ENCODE measurements at places on chromosomes 13 and 19.

- DNase-seq: no peak
Observed at GRCh38 chr13:110293649-110294048, 13.3 kb downstream of the COL4A1 start.

DNA sequence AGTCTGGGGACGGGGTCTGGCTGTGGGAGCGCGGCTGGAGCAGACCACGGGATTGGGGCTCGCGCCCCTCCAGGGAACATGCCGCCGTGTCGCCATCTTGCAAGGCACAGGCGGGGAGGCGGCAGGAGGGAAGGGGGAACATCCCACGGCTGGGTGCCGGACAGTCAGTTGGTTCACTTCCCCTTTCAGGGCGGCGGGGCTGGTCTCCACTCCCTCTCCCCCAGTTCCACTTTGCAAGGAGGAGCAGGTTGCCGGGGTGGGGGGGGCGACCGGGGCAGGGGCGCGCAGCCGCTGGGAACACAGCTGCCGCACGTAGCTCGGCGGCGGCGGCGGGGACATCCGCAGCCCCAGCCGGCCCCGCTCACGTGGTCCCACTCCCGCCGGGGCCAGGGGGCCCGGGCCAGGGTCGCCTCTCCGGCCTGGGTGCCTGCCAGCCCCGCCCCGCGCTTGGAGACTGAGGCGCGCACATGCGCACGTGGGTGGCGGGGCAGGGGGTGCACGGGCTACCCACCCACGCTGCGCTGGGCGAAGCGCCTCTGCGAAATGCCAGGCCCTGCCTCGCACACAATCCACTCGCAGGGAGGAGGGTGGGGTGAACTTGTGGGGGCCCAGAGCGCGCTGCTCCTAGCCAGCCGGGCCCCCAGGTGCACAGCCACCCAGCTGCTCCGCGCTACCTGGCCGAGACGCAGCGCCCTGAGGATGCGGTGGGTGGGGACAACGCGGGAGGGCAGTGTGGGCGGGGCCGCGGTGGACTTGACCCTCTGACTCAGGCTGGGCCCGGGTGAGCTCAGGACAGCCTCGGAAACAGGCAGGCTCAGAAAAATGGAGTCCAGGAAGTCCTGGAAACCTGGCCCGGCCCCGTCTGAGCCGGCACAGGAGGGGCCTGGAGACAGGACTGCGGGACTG, 6.4 kb downstream of the KLF16 start:
- no peak for DNase-seq

DNA sequence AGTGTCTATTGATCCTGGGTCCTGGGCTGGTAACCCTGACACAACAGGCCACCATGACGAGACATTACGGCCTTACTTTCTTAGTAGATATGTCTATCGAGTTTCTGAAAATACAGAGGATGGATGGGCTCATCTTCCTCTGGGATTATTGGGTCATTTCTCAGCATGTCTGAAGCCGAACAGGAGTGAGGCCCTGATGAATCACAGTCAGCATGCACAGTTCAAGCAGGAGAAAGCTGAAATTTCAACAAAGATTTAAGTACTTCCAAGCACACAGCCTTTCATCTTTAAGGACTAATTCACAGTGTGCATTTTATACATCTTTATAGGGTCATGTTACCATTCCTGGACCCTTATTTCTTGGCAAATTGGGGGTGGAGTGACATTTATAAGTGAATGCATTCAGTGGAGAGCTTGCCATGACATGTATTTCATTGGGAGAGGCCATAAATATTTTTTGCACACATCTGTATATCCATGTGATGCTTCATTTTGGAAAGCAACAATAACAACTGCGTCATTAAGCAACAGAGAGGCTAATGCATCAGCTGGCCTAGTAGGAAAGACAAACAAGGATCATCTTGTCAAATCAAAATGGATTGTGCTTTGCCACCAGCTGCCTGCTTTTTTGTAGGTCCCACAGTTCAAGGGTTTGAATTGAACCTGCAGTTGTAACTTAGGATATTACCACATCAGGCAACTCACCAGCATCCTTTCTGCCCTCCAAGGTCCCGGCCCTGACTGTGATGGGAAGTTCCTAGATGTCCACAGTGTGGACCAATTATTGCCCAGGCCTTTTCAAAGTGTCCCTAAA, 143.5 kb downstream of the DNAJC15 start:
- peak; percentile 39 for DNase-seq

- DNase-seq: no peak
Observed at GRCh38 chr19:46678110-46678732, 17.2 kb upstream of the DACT3 start.

DNA sequence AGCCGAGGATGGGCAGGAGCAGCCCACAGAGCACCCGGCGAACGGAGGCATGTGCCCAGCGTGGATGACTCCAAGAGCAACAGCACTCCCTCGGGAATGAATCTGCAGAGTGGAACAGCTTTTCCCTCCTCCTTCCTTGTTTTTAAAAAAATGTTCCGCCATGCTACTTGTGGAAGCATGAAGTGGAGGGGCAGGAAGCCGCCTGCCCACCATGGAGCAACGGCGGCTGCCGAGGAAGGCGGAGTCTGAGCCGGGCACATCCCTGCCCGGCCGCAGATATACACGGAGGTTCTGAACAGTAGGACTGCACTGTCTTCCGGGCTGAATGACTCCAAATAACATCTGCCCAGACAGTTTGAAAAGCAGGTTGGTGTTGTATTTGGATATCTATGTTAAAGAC, 65.2 kb downstream of the SOX1 start:
- peak; percentile 17 for DNase-seq

- DNase-seq: peak; percentile 2
Observed at GRCh38 chr19:38134540-38135149, 89.4 kb downstream of the DPF1 start.

- DNase-seq: no peak
Observed at GRCh38 chr19:12641456-12641855, 25.1 kb downstream of the MAN2B1 start.

DNA sequence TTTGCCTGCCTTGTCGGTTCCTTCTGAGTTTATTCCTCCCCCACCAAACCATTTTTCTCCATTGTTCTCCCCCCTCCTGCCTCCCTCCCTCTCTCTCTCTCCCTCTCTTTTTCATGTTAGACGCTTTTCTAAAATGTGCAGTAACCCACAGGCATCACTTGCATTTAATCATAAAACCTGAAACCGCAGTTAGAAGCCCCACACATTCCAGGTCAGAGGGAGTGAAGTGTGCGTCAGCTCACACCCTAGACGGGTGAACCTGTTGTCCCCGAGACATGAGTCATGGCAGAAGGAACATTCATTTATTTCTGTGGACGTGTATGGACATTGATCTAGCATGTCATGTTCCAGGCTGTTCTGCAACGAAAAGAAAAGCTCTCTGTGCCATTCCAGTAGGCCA, 19.9 kb downstream of the ONECUT3 start:
- no peak for DNase-seq

- no peak for DNase-seq
Observed at GRCh38 chr19:5380215-5380919, 39.8 kb upstream of the PTPRS start.

DNA sequence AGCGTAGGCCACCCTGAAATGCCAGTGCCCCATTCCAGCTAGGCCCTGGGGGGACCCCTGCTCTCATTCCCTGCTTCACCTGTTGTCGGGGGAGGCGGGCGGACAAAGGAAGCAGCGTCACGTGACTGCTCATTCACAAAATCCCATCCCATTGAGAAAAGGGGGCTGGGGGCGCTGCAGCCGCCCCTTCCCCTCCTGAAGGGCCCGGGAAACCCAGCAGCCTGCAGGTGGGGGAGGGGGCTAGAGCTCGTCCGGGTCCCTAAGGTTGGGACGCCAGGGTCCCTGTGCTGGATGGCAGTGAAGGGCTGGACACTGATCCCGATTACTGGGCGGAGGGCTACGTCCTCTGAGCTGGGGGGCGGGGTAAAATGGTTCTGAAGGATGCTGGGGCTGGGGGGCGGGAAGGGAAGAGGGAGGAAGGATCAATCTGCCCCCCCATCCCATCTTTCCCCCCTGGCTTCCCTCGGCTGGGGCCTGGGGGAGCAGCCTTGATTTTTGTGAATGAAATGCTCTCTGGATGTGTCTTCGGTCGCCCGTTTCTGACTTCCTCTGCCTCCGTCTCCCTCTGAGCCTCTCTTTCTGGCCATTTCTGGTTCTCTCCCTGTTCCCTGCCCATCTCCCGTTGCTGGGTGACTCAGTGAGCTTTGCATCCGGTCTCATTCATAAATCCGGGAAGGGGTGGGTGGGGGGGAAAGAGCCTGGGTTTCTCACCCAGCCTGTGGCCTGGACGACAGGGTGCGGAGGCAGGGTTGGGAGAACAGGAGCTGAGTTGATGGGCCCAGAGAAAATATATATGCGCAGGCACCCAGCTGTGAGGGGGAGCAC, 816 bp downstream of the SPRED3 start:
- DNase-seq: peak; percentile 12

- no peak for DNase-seq
Observed at GRCh38 chr13:68007576-68007975, 777.4 kb upstream of the PCDH9 start.

GRCh38 chr19:6876748-6877147, 10.6 kb upstream of the ADGRE1 start:
- no peak for DNase-seq

DNA sequence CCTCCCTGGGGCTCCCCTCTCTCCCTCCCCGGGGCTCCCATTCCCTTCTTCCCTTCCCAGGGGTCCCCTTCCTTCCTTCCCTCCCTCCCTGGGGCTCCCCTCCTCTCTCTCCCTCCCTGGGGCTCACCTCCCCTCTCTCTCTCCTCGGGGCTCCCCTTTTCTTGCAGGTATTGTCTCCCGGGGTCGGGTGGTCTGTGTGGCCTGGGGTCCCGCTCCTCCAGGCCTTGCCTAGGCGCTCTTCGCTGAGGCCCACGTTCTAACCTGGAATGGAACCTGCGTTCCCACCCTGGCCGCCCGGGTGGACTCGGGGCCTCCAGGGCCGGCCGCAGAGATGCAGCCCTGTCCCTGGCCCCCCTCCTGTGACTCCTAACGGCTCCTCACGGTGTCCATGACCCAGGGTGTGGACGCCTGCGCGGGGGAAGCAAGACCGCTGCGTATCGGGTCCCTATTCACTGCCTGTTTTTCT, 940 bp upstream of the DCUN1D2 start:
- DNase-seq: no peak

GRCh38 chr13:35843272-35843671, 287.9 kb downstream of the DCLK1 start:
- DNase-seq: no peak

GRCh38 chr19:44848036-44848811, 2.1 kb downstream of the NECTIN2 start:
- DNase-seq: no peak

DNA sequence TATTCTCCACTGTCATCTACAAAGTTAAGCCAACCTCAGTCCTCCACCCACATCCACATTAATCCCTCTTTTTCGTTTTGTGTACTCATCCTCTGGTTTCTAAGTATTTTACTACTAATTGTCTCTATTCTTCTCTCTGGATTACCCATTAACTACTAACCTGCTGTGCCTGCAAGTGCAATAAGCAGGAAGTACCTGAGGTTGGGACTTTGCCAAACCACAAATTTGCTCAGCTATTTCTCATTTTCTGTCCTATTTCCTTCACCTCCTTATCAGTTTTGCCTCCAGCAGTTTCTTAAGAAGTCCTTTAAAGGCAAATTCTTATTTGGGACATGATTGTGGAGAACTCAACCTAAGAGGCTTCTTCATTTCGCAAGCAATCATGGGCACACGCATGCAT, 1708.9 kb downstream of the SLITRK5 start:
- peak; percentile 13 for DNase-seq

DNA sequence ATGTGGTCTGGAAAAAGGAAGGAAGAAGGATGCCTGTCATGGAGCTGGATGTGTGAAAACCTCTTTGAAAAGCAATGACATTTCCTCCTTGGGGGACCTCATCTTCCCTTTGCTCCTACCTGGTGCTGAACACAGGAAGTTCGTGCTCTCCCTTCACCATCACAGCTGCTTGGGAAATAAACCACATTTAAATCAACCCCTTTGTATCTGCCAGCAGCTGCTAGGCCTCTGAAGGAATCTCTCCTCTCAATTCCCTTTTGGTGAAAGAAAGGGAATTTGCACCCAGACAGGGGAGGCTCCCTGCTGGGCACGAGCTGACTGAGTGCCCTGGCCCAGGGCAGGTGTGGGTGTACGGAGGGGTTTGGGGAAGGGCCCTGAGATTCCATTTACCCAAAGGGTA, 437.7 kb downstream of the TSHZ3 start:
- DNase-seq: no peak

DNA sequence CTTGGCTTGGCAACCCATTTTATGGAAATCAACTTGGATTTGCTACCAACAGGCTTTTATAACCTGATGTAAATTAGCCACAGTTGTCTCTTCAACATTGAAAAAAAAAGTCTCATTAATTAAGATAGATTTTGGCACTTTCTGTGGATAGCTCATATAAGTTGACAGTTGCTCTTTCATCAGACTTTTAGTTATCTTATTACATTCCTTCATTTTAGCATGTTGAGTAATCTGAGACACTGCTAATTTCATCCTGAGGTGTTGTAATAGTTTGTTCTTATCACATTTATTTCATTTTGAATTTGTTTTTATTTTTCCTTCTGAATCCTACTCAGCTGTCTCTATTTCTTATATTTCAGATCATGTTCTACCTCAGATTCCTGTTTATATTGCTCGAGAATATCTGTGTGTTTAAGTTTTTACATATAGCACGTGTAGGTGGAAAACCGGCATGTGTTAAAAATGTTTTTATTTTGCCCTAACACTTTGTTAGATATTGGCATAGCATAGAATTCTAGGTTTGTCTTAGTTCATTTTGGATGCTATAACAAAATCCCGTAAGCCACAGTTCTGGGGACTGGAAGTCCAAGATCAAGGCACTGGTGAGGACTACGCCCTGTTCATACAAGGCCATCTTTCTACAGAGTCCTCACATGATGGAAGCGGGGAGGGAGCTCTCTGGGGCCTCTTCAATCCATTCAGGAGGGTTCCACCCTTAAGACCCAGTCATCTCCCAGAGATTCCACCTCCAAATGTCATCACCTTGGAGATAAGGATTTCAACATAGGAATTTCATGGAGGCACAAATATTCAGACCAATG, 239.4 kb downstream of the COL4A1 start:
- DNase-seq: no peak

- peak; percentile 58 for DNase-seq
Observed at GRCh38 chr19:1248786-1249297, 459 bp downstream of the MIDN start.

GRCh38 chr13:114166381-114167131, 12.5 kb upstream of the CFAP97D2 start:
- DNase-seq: peak; percentile 39

GRCh38 chr19:41807176-41807575, 10.8 kb downstream of the CEACAM3 start:
- DNase-seq: no peak

GRCh38 chr19:33235996-33236350, 10.3 kb upstream of the SLC7A10 start:
- DNase-seq: no peak

GRCh38 chr19:17260842-17261325, 3.7 kb downstream of the USHBP1 start:
- DNase-seq: peak; percentile 88

GRCh38 chr13:50599046-50599445, 244.4 kb downstream of the DLEU7 start:
- DNase-seq: no peak

- DNase-seq: peak; percentile 71
Observed at GRCh38 chr19:11125994-11126685, 29.4 kb downstream of the SPC24 start.
